Right ventricle myocardium inferior (tissue), 1 donor: ENCODE measurements at places on chromosomes 7 and 10. TPM values are rescaled to one million over a fixed set of nuclear protein-coding genes. Genes with fewer than 3 reads are reported as not detected.

CYP26C1 gene
- 0.05 TPM for total RNA-seq

IDI2 gene
- 0.30 TPM for total RNA-seq

SEM1 gene
- total RNA-seq = 44.8 TPM

RNF148 gene
- total RNA-seq = 0.32 TPM

DNA sequence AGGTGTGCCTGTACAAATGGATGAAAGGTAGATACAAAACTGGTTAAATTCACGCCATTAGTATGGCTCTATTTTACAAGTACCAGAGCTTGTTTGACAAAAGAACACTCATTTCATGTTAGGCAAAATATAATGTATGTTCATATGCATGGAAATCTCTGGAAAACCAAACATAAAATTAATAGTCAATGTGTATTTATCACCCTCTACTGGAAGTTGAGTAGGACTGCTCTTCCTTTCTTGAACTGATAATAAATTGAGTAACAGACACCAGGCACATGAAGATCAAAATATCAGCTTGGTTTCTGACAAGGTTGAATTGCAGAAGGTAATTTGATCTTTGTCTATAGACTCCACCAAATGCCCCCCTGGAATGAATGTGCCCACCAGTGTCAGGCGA lies 19.8 kb upstream of the AKR1B1 start:
- DNase-seq = no peak

GRCh38 chr7:77727936-77728701 lies 31.9 kb downstream of the RSBN1L start:
- no peak for DNase-seq

- DNase-seq = no peak
Measured at GRCh38 chr7:30412782-30413504, 65.6 kb downstream of the NOD1 start.

DNA sequence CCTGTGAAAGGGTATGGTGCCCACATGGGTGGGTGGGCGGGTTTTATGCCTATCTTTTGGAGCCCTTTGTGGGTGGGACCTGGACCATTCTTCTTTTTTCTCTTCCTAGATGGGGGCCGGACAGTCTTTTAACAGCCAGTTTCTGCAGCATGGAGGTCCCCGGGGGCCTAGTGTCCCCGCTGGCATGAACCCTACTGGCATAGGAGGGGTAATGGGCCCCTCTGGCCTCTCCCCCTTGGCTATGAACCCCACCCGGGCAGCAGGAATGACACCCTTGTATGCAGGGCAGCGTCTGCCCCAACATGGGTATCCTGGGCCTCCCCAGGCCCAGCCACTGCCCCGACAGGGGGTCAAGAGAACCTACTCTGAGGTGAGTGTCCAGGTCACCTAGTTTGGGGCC lies 9.1 kb downstream of the ZMIZ2 start:
- DNase-seq = no peak

GRCh38 chr7:2807845-2808772 lies 36.0 kb downstream of the GNA12 start:
- DNase-seq = peak; percentile 59
